ENCODE measurements at places on chromosomes 12 and 14. TPM values are rescaled to one million over a fixed set of nuclear protein-coding genes. Genes with fewer than 3 reads are reported as not detected.
A peak's percentile ranks its signal among the peaks of the same experiment; 100 is the strongest.

DNA sequence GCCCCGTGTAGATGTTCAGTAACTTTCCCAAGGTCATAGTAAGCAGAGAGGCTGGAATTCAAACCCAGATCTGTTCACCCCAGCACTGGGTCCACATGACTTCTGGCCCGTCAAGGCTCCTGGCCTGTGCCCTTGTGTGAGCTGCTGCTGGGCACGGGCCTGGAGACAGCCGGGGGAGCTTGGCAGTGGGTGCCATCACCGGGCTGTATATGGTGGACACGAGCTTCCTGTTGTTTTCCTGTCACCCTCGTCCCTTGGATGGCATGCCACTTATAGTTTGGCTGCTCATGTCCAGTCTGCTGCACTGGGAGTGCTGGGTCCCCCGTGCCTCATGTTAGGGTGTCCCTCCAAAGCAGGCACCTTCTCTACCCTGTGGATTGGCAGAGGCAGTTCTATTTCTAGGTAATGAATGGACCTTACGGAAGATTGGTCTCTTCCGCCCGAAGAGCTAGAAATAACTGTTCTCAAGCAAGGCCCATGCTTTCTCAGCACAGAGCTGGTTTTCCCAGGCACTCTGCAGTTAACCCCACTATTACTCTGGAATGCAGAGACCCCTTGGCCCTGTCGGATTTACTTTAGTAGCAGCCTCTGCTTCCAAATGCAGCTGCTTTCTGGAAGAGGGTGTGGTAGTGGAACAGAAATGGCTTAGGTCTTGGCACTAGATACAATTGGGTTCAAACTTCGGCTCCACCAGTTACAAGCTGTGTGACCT lies 44.3 kb downstream of the ELK3 start:
- DNase-seq: no peak

GRCh38 chr12:131428091-131428685 lies 282.7 kb upstream of the SFSWAP start:
- no peak for DNase-seq

GRCh38 chr12:121795034-121795968 lies 1.8 kb upstream of the RHOF start:
- peak; percentile 92 for DNase-seq

- no peak for DNase-seq
Measured at GRCh38 chr12:7857971-7858370, 14.7 kb downstream of the SLC2A14 start.

- no peak for DNase-seq
Measured at GRCh38 chr12:57055824-57056223, 5.9 kb upstream of the MYO1A start.

Gene FOXA1
- 11.9 TPM for polyA plus RNA-seq
